ENCODE measurements at places on chromosomes 2 and 18.

GRCh38 chr2:46179037-46179621 is 118.1 kb upstream of the EPAS1 start:
- peaks cover 18% of the 10 kb centered on the region for H3K4me1 ChIP-seq
- H3K27ac ChIP-seq, result peak overlapping the region; percentile 82
- peaks cover 5% of the 10 kb centered on the region for H3K27me3 ChIP-seq
- no peak overlapping the region for H3K4me3 ChIP-seq

DNA sequence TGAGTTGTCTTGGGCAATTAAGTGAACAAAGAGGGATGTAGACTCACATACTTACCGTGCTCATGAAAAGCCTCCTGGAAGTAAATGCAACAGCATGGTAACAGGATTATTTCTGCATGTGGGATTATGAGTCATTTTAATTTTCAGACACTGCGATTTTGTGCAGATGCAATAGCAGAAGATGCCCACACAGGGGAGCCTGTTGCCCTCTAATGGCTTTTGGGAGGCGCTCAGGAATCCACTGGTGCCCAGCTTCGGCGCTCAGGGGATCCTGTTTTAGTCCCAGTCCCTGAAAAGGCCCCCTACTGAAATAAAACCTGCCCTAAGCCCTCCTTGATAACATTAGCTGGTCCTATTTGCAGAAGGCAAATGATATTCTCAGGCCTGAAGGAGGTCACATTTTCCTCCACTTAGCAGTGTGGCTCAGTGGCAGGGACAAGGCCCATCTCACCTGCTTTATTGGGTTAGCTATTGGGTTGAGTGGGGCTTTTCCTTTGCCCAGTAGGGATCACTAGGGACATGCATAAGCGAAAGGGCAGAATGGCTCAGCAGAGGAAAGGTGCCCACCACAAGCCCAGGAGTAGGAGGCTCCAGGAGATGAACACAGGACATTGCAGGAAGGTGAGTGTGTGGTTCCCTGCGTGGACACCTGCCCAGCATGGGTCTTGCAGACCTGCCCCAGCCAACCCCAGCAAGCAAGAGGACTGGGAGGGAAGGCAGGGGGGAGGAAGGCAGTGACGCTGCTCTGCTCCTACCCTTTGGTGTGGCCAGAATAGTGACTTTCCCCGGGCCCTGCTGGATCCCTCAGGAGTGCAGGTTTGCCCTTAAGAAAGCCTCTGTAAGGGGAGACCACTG is 26.5 kb upstream of the KCNS3 start:
- H3K4me3 ChIP-seq, result no peak overlapping the region
- DNase-seq, result peak; percentile 63
- no peaks in the 10 kb centered on the region for H3K36me3 ChIP-seq
- H3K4me1 ChIP-seq, result peaks cover 21% of the 10 kb centered on the region

GRCh38 chr2:205695460-205695991 is 13.2 kb downstream of the NRP2 start:
- H3K27me3 ChIP-seq, result no peaks in the 10 kb centered on the region
- peaks cover 95% of the 10 kb centered on the region for H3K4me1 ChIP-seq
- DNase-seq, result no peak
- H3K4me3 ChIP-seq, result peak overlapping the region; percentile 42

DNA sequence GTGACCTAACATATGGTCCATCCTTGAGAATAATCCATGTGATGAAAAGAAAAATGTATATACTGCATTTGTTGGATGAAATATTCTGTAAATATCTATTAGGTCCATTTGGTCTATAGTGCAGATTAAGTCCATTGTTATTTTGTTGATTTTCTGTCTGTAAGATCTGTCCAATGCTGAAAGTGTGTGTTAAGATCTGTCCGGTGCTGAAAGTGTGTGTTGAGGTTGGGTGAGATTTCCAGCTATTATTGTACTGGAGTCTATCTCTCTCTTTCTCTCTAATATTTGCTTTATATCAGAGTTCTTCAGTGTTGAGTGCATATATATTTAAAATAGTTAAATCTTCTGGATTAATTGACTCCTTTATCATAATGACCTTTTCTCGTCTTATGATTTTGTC is 828.8 kb upstream of the CRIM1 start:
- no peaks in the 10 kb centered on the region for H3K36me3 ChIP-seq
- no peaks in the 10 kb centered on the region for H3K4me1 ChIP-seq
- H3K4me3 ChIP-seq, result no peak overlapping the region
- peaks cover 6% of the 10 kb centered on the region for H3K27me3 ChIP-seq
- DNase-seq, result no peak

- H3K4me3 ChIP-seq, result no peak overlapping the region
- no peak for DNase-seq
- H3K27me3 ChIP-seq, result no peaks in the 10 kb centered on the region
- H3K36me3 ChIP-seq, result no peaks in the 10 kb centered on the region
Measured at GRCh38 chr2:180520206-180520605, 460.2 kb upstream of the UBE2E3 start.

- no peak overlapping the region for H3K4me3 ChIP-seq
- peaks cover 24% of the 10 kb centered on the region for H3K4me1 ChIP-seq
- H3K27ac ChIP-seq, result peak overlapping the region; percentile 64
Measured at GRCh38 chr18:32324181-32324580, 134.3 kb downstream of the MEP1B start.

- no peak overlapping the region for H3K4me3 ChIP-seq
- peaks cover 9% of the 10 kb centered on the region for H3K27me3 ChIP-seq
- peaks cover 34% of the 10 kb centered on the region for H3K4me1 ChIP-seq
- no peak overlapping the region for H3K27ac ChIP-seq
Measured at GRCh38 chr2:239791526-239792404, 233.4 kb downstream of the NDUFA10 start.

GRCh38 chr2:168152902-168153530 is 94.4 kb downstream of the STK39 start:
- no peak overlapping the region for H3K27ac ChIP-seq
- no peak overlapping the region for H3K4me3 ChIP-seq
- H3K27me3 ChIP-seq, result no peaks in the 10 kb centered on the region
- peaks cover 39% of the 10 kb centered on the region for H3K4me1 ChIP-seq
- no peak for DNase-seq

DNA sequence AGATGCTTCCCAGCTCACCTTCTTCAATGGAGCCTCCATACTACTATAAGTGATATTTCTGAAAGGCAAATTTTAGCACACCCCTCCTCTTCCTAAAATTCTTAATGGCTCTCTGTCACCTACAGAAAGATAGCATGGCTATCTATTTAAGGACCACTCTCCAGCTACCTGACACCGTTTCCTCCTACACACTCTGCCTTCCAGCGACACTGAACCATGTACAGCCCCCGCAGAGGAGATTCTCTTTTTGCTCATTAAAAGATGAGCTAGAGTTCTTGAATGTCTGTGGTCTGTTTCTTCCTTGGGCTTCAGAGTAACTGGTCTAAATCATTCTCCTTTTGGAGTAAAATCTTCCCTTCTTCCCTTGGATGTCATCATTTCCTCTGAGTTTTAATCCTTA is 38.4 kb upstream of the GAREM1 start:
- peak overlapping the region; percentile 4 for H3K4me3 ChIP-seq
- H3K4me1 ChIP-seq, result peaks cover 45% of the 10 kb centered on the region
- H3K36me3 ChIP-seq, result no peaks in the 10 kb centered on the region
- DNase-seq, result no peak
- peak overlapping the region; percentile 72 for H3K27ac ChIP-seq

- H3K27ac ChIP-seq, result no peak overlapping the region
- peaks cover 22% of the 10 kb centered on the region for H3K4me1 ChIP-seq
- H3K27me3 ChIP-seq, result peaks cover 3% of the 10 kb centered on the region
Measured at GRCh38 chr2:7837237-7837760, 844.6 kb upstream of the ID2 start.

GRCh38 chr18:10579079-10579867 is 53.4 kb downstream of the NAPG start:
- no peak for DNase-seq
- H3K4me1 ChIP-seq, result no peaks in the 10 kb centered on the region
- peaks cover 8% of the 10 kb centered on the region for H3K27me3 ChIP-seq
- H3K27ac ChIP-seq, result no peak overlapping the region

- H3K36me3 ChIP-seq, result peaks cover 11% of the 10 kb centered on the region
- peaks cover 26% of the 10 kb centered on the region for H3K4me1 ChIP-seq
- no peaks in the 10 kb centered on the region for H3K27me3 ChIP-seq
- DNase-seq, result no peak
- no peak overlapping the region for H3K27ac ChIP-seq
- no peak overlapping the region for H3K4me3 ChIP-seq
Measured at GRCh38 chr2:73218298-73218697, 4.3 kb downstream of the SMYD5 start.

DNA sequence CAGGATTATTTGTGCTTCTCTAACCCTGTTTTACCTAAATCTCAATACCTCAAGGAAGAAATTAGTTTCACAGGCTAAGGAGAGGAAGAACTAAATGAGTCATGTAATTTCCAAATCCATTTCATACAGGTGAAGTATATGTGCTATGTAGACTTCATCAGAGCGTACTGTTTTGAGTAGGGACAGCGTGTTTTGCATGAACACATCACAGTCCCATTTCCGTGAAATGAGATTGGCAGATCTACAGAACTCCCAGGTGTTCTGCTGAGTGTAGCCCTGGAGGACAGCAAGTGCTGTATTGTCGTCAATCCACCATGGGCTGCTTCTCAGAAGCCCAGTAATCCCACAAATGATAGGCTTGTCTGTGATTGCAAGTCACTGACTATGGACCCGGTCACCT is 97.7 kb downstream of the XRCC5 start:
- H3K4me3 ChIP-seq, result no peak overlapping the region
- no peaks in the 10 kb centered on the region for H3K27me3 ChIP-seq
- H3K4me1 ChIP-seq, result peaks cover 68% of the 10 kb centered on the region
- H3K27ac ChIP-seq, result peak overlapping the region; percentile 89
- DNase-seq, result no peak
- H3K36me3 ChIP-seq, result peaks cover 65% of the 10 kb centered on the region

GRCh38 chr2:182435754-182436153 is 8.9 kb upstream of the PDE1A start:
- H3K4me3 ChIP-seq, result no peak overlapping the region
- peaks cover 3% of the 10 kb centered on the region for H3K27me3 ChIP-seq
- H3K4me1 ChIP-seq, result peaks cover 2% of the 10 kb centered on the region
- no peaks in the 10 kb centered on the region for H3K36me3 ChIP-seq
- H3K27ac ChIP-seq, result no peak overlapping the region

- no peak overlapping the region for H3K27ac ChIP-seq
- DNase-seq, result no peak
- no peaks in the 10 kb centered on the region for H3K27me3 ChIP-seq
- peaks cover 10% of the 10 kb centered on the region for H3K4me1 ChIP-seq
- H3K36me3 ChIP-seq, result no peaks in the 10 kb centered on the region
Measured at GRCh38 chr2:8169443-8169842, 512.4 kb upstream of the ID2 start.

Measured in nephron progenitor cell (in vitro differentiated cells).